ENCODE measurements at places on chromosomes 3 and 15. TPM values are rescaled to one million over a fixed set of nuclear protein-coding genes. Genes with fewer than 3 reads are reported as not detected.

- no peak for DNase-seq
These were observed 60.8 kb downstream of the ZNF609 start for GRCh38 chr15:64521201-64521600.

Gene CIDEC
- not detected for polyA plus RNA-seq

GRCh38 chr3:33313331-33313730 is 36.1 kb downstream of the FBXL2 start:
- no peak for DNase-seq

Gene HESX1
- polyA plus RNA-seq: 0.71 TPM

Gene CFAP100
- polyA plus RNA-seq: not detected

GRCh38 chr3:56304069-56304468 is 164.2 kb downstream of the ERC2 start:
- DNase-seq: no peak

Gene PRTG
- polyA plus RNA-seq: 0.14 TPM

Gene SLITRK3
- 1.6 TPM for polyA plus RNA-seq

DNA sequence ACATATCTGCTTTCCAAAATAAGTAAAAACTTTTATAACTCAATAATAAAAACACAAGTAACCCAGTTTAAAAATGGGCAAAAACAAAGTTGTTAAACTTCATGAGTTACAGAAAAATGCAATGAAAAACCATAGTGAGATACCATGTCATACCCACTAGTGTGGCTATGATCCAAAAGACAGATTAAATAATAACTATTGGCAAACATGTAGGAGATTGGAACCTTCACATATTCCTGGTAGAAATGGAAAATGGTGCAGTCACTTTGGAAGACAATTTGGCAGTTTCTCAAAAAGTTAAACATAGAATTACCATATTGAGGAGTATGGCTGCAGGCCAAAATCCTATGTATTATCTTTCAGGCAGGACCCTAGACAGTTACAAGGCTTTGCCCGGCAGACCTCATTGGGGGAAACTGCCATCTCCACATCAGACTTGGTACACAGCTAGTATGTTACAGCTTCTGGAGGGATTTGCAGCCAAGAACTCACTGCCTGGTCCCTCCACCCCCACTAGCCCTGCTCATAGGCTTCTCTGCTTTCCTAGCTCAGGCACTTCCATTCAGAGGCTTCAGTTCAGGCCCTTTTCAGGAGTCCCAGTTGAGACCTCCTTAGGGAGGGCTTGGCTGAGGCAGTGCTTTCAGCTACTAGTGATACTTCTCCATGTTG is 147.8 kb downstream of the NEK10 start:
- no peak for DNase-seq

DNA sequence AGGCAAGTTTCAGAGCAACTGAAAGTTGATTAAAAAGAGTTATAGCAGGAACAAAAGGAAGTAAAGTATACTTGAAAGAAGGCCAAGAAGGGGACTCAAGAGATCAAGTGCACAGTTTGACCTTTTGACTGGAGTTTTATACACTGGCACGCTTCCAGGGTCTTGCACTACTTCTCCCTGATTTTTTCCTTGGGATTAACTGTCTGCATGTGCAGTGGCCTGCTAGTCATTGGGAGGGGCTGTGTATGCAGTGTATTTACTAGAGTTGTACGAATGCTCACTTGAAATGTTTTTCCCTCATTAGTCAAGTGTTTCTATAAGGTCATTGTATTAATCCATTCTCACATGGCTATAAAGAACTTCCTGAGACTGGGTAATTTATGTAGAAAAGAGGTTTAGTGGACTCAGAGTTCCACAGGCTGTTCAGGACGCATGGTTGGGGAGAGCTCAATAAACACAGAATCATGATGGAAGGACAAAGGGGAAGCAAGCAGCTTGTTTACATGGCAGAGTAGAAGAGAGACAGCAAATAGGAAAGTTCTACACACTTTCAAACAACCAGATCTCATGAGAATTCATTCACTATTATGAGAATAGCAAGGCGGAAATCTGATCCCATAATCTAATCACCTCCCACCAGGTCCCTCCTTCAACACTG is 571.8 kb downstream of the ZPLD1 start:
- no peak for DNase-seq

Gene ACSBG1
- polyA plus RNA-seq: 34.7 TPM

DNA sequence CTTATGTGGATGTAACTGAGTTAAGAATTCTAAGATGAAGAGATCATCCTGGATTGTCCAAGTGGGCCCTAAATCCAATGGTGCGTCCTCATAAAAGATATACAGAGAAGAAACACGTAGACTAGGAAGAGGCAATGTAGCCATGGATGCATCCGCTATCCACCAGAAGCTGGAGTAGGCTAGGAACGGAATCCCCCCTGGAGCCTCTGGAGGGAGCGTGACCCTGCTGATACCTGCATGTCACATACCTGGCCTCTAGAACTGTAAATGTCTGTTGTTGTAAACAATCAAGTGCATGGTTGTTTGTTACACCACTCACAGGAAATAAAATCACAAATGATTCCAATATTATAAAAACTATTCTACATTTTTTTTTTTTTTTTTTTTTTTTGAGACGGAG is 254.5 kb upstream of the RORA start:
- DNase-seq: no peak

DNA sequence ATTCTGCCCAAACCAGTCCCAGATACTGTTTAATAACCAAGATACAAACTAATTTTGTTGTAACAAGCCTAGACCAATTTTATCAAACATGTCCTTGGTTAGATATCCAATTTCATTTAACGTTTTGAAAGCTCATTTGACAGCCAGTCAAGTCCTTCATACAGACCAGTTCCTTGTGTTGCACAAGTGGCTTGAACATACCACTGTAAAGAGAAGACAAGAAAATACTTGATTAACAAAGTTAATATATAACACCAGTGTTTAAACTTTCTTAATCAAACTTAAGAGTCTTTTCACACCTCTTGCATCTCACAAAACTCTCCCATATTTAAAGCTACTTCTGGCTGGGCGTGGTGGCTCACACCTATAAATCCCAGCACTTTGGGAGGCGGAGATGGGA is 16.0 kb downstream of the PDE12 start:
- DNase-seq: no peak

DNA sequence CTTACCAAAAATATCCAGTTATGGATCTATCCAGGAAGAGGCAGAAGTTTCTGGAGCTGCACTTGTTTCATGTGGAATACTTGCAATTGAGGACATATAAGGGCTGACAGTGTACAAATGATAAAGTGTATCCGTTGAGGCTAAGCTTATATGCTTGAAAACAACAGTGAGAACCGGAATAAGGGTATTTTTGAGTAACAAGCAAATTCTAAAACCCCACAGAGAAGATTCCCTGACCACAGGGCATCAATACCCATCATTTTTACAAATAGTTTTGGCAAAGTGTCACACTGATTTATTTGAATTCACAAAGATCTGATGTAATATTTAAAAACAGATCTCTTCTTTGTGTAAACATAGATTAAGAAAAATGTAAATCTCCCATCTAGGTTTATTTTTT is 208.4 kb downstream of the FMN1 start:
- DNase-seq: no peak

- DNase-seq: no peak
These were observed 2.0 kb upstream of the GALK2 start for GRCh38 chr15:49168016-49168415.

DNA sequence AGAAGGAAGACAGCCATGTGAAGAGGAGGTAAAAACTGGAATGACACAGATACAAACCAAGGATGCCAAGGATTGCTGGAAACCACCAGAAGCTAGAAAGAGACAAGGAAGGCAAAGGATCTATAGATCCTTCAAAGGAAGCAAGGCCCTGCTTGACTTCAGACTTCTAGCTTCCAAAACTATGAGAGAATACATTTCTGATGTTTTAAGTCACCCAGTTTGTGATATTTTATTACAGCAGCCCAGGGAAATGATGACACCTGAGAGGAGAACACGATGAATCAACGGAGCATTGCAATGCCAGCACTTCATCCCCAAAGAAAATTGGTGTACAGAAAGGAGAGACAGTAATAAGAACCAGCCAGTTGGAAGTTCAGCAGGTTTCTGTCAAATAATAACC is 116.3 kb downstream of the MAGI1 start:
- no peak for DNase-seq

Gene POC1A
- 18.8 TPM for polyA plus RNA-seq

GRCh38 chr3:120284747-120285507 is at the start of gene GPR156:
Gene GPR156, minus strand, starts transcription at chr3:120285222. Its CDS starts 41,124 bp downstream, at chr3:120244098.
- peak; percentile 15 for DNase-seq

DNA sequence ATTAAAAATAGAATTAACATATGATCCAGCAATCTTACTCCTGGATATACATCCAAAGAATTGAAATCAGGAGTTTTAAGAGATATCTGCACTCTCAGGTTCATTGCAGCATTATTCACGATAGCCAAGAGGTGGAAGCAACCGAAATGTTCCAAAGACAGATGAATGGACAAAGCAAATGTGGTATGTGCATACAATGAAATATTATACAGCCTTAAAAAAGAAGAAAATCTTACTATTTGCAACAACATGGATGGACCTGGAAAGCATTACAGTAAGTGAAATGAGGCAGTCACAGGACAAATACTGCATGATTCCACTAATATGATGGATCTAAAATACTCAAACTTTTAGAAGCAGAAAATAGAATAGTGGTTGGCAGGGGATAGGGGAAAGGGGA is 9.3 kb upstream of the TMEM158 start:
- no peak for DNase-seq

Gene AP2M1
- 521 TPM for polyA plus RNA-seq

- no peak for DNase-seq
These were observed 3.7 kb upstream of the LSG1 start for GRCh38 chr3:194675680-194676079.

DNA sequence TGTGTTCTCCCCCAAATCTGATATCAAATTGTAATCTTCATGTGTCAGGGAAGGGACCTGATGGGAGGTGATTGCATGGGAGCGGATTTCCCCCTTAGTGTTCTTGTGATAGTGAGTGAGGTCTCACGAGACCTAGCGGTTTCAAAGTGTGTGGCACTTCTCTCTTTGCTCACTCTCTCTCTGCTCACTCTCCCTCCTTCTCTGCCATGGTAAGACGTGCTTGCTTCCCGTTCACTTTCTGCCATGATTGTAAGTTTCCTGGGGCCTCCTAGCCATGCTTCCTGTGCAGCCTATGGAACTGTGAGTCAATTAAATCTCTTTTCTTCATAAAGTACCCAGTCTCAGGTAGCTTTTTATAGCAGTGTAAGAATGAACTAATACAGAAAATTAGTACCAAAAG is 30.6 kb upstream of the OR5H6 start:
- no peak for DNase-seq

GRCh38 chr3:63076357-63076756 is 201.1 kb upstream of the CADPS start:
- DNase-seq: no peak

Gene MRPS11
- 68.4 TPM for polyA plus RNA-seq

Gene COL6A5
- not detected for polyA plus RNA-seq

- DNase-seq: peak; percentile 85
These were observed 198.5 kb downstream of the THSD4 start for GRCh38 chr15:71313806-71314205.

Gene LARP6
- polyA plus RNA-seq: 52.1 TPM

GRCh38 chr3:151992326-151993041 is 119.0 kb downstream of the SUCNR1 start:
- no peak for DNase-seq

All from brain (organoid and tissue), 16 donors.